Heart right ventricle (tissue), 16 donors: ENCODE measurements at places on chromosomes 5 and 9.

DNA sequence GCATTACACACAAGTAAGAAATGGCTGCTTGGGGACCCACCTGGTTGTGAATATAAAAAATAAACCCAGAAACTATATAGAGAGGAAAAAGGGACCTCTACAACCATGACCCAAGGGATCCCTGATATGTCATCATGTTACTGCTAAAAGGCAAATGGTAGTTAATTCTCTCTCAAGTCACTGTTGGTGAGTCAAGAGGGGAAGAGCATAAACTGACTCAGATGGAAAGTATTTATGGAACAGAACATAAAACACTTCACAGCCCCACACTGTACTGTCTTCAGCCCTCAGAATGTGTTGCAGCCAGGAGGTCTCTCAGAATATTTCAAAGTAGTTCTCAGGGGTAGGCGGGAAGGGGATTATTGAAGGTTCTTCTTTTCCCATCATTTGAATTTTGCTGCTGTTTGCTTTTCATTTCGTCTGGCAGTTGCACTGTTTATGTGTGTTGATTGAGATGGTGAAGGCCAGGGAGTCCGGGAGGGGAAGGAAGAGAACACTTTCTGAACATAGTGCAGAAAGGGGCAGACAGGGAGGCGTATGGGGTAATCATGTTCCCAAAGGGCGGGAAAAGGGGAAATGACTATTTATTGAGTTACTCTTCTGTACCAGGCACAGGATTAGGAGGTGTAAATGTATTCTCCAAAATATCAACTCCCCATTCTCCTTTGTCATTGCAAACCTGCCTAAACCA is 85.5 kb downstream of the TEK start:
- DNase-seq, result no peak

GRCh38 chr9:13360188-13360587 is 80.7 kb upstream of the MPDZ start:
- DNase-seq, result no peak

DNA sequence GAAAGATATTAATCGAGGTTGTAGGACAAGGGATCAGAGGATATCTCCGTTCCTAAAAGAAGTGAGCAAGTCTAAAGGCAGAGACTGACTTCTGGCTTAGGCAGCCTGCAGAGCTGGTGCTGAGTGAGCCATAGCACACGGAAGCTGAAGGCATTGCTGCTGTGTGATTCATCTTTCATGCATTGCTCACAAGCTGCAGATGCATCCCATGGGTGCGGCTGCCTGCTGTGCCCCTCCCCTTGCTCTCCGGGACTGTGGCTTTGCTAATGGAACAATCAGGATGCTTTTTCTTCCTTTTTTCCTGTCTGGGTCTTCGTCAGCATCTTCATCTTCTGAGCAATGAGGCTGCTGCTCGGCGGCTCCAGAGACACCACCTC is 341.4 kb downstream of the DIRAS2 start:
- no peak for DNase-seq

- no peak for DNase-seq
Observed at GRCh38 chr9:71285191-71285656, 163.8 kb upstream of the TRPM3 start.

DNA sequence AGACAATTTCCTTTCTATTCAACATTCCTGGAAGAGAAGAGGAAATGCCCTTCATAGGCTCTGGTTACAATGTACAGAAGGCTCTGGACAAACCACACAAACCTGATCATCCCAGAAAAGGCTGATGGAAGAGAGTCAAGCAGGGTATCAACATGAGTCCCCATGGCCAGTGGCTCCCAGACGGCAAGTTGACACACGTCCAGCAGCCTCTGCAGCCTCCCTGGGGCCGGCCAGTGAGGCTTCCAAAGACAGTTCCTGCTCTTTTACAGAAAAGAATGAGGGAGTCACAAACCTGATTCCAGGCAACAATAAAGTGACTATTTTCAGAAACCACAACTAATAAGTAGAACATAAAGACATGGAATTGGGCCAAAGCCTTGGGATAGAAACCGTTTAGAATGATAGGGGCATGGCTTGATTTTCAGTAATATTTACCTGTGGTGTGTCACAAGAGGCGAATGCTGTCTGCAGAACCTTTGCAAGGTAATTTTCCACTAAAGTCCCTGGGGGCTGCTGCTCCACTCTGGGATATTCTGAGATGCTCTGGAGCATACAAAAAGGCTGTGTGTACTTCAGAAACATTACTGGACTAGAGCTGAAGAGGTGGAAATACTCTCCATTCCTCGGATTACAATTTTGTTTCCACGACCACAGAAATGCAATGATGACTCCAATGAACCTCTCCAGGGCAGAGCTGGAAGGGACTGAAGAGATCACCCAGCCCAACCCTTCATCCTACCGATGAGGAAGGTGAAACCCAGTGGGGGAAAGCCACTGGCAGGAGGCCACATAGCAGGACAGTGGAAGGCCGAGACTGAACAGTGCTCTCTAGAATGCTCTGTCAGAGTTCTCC is 10.4 kb downstream of the MED27 start:
- no peak for DNase-seq

- DNase-seq, result peak; percentile 16
Observed at GRCh38 chr9:69805962-69806515, 14.6 kb upstream of the CFAP95 start.

GRCh38 chr5:160438316-160439204 is 16.9 kb downstream of the PTTG1 start:
- peak; percentile 58 for DNase-seq

- peak; percentile 62 for DNase-seq
Observed at GRCh38 chr9:4987961-4988421, 2.9 kb downstream of the JAK2 start.

- DNase-seq, result peak; percentile 65
Observed at GRCh38 chr5:159878988-159879471, 37.3 kb upstream of the ADRA1B start.
